ENCODE measurements at places on chromosomes 3 and 15.

- no peak for DNase-seq
Observed at GRCh38 chr3:297585-297984, 101.0 kb downstream of the CHL1 start.

- no peak for DNase-seq
Observed at GRCh38 chr3:38043486-38043885, 4.5 kb downstream of the DLEC1 start.

DNA sequence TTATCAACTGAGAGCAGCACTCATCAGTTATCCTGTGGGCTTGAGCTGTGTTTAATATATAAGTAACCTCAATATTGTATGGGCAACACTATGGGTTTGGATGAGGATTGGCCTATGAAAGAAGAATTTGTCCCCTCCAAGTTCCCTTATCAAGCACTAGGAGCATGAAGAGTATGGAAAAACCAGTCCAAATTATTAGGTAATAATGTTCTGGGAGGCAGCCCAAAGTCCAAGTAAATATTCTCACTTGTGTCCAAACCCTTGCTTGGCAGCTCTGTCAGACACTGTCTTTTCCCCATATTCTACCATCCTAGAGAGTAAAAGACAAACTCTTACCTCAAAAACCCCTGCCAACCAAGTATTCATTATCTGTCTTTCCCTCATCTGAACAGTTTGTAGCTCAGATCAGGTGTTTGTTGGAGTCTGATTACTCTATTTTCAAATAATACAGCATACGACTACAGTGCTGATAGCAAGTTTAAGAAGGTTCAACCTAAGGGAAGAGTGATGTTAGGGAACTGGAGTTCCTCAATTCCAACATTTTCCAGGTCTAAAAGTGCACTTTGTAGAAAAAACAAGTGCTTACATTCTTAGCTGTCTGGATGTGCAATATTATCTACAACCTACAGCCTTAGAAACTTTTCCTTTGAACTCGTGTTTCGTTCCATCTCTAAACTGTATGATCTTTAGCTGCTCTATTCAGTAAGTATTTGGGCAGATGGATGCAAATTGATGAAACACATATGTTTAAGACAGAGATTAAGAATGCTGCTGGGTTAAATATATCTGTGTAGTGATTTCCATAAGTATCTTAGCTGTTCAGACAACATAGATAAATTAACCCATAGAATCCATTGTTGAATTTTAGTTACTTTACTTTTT is 89.7 kb upstream of the PHLDB2 start:
- DNase-seq: no peak

- DNase-seq: no peak
Observed at GRCh38 chr3:146339349-146339748, 88.4 kb upstream of the PLSCR4 start.

GRCh38 chr15:47964229-47964628 is 156.6 kb upstream of the SLC24A5 start:
- no peak for DNase-seq

DNA sequence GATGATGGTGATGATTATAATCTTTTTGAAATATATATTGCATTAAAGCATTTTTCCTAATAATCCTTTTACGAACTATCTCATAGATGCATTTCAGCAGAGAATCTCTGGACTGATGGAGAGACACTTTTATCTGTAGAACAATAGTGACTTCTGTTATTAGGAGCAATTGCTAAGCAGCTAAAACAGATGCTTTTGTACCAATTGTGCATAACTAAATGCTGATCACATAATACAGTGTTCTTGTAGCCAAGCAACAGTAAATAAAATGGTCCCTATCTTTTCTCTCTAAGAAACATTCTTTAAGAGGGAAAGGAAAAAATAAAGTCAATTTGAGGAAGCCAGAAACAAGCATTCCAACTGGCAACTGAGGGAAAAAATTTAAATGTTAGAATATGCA is 405.8 kb upstream of the GOLIM4 start:
- no peak for DNase-seq

DNA sequence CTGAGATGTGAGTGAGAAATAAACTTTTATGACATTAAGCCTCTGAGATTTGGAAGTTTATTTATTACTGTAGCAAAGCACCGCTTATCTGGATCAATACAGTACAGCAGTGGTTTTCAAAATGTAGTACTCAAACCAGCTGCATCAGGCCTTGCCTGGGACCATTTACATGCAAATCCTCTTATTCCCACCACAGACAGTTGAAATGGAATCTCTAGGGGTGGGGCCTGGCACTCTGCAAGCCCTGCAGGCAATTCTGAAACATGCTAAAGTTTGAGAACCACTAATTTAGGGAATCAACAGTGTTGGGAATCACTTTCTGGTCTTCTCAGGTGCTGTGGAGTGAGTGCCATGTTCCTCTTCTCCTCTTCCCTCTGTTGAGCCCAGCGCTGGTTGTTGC is 77.8 kb upstream of the TAMM41 start:
- no peak for DNase-seq

DNA sequence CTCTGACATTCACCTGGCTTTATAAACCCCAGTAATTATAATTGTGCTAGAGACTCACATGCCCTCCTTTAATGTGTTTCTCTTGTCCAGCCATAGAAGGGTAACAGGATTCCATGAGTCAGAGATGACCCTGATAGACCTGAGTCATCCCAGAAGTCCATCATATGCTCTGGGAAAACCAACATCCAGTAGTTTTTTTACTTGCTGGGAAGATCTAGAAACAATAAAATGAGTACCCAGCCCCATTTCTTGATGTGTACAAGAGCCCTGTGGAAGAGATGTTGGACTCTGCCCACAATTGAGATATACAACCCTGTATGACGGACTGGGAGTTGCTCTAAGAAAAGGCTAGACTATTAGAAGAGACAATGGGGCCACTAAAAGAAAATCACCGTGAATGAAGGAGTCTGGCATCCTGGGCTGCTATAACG is 22.4 kb upstream of the THUMPD3 start:
- no peak for DNase-seq

- DNase-seq: no peak
Observed at GRCh38 chr3:126083138-126083445, 832 bp downstream of the SLC41A3 start.

- DNase-seq: peak; percentile 64
Observed at GRCh38 chr3:52444860-52445793, at the start of gene SEMA3G. SEMA3G (minus strand) TSS chr3:52445103; CDS start chr3:52445027, 76 bp downstream.

- no peak for DNase-seq
Observed at GRCh38 chr15:47965297-47965696, 155.5 kb upstream of the SLC24A5 start.

DNA sequence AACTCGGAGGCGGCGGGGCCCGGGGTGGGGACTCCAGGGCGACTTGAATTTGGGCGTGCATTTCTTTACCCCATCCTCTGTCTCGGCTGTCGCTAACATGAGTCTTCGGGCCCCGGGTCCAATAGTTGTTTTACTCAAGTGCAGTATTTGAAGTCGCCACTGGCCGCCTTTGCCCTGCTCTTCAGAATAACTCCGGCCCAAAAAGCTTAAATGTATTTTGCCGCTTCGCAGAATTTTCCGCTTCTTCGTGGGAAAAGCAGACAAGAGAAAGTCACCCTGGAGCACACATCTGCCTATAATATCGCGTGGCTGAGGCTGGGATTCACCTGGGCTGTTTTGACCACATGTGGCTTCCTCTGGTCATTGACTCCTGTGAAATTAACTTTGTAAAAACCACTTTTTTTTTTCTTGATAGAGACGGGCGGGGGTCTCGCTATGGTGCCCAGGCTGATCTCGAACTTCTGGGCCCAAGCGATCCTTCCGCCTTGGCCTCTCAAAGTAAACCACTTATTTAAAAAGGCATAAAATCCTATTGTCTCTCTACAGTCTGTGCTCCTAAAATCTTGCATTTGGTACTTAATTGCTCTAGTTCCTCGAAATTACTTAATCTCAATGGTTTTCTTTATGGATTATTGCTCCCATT is 676 bp downstream of the CNOT10 start:
- DNase-seq: no peak

DNA sequence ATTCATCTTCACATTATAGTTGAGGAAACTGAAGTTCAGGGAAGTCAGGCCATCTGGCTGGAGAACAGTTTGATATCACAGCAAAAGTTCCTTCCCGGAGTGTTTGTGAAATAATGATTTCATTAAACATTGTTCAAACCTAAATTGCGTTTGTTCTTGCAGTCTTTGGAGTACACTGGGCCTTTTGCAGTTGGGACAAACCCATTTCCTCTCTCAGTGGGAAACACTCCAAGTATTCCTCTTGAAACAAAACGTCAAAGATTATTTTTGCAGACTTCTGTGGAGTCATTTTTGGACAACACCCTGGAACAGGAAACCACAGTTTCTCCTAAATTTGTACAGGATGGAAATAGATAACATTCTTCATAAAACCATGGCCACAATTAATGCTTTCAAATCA is 287.5 kb downstream of the PTPRG start:
- no peak for DNase-seq

DNA sequence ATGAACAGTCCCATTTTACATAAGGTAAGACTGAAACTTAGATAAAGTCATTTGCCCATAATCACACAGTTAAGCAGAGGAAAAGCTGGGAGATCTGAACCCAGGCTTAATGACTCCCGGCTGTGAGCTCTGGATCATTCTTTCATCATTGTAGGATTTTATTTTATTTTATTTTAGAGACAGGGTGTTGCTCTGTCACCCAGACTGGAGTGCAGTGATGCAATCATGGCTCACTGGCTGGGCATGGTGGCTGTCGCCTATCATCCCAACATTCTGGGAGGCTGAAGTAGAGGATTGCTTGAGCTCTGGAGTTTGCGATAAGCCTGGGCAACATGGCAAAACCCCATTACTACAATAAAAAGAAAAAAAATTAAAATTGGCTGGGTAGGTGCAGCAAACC is 31.2 kb upstream of the RAF1 start:
- DNase-seq: no peak

- no peak for DNase-seq
Observed at GRCh38 chr3:193788189-193788991, 195.4 kb downstream of the OPA1 start.
